ENCODE measurements at places on chromosomes 4 and X. TPM values are rescaled to one million over a fixed set of nuclear protein-coding genes. Genes with fewer than 3 reads are reported as not detected.

GRCh38 chrX:152960115-152960514 lies 33.8 kb downstream of the PNMA5 start:
- no peak overlapping the region for H3K4me3 ChIP-seq
- no peaks in the 10 kb centered on the region for H3K36me3 ChIP-seq
- no peak for DNase-seq

SYNPO2 gene
- total RNA-seq: 4.2 TPM

DNA sequence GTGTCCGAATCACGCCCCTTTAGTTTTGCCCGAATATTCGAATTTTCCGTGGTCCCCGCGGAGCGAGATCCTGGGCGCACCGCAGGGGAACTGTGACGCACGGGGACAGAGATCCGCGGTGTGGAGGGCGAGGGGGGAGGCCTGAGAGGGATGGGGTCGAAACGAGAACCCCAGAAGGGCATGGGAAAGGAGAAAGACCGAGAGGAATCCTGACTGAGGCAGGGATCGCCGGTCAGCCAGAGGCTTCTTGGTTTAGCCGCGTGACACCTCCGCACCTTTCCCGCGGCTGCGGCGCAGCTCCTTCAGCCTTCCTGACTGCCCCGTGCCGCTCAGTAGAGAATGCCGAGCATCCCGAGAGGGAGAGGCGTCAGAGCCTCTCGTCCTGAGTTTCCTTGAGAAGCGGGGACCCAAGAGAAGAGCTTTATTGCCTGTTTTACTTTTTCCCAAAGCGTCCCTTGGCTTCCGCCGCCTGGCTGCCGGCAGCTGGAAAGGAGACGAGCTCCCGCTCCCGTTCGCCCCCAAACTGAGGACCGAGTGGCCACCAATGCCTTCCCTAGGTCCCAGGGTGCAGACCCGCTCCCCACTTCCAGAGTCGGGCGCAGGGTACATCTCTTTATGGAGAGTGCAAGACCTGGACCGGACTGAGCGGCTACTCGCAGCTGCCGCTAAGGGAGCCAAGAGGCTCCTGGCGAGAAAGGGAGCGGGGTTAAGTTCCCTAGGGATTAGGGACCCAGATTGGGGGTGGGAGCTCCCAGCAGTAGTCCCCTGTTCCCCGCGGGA lies 911 bp upstream of the GPR50 start:
- no peaks in the 10 kb centered on the region for H3K4me1 ChIP-seq
- DNase-seq: no peak

- DNase-seq: no peak
- no peaks in the 10 kb centered on the region for H3K36me3 ChIP-seq
- H3K27ac ChIP-seq: no peak overlapping the region
- H3K4me1 ChIP-seq: no peaks in the 10 kb centered on the region
- no peaks in the 10 kb centered on the region for H3K27me3 ChIP-seq
Measured at GRCh38 chr4:88661739-88662138, 35.9 kb downstream of the NAP1L5 start.

GRCh38 chr4:188956566-188956965 lies 817.3 kb downstream of the TRIML1 start:
- DNase-seq: no peak
- H3K4me3 ChIP-seq: no peak overlapping the region
- H3K27ac ChIP-seq: no peak overlapping the region
- no peaks in the 10 kb centered on the region for H3K27me3 ChIP-seq
- H3K4me1 ChIP-seq: no peaks in the 10 kb centered on the region
- H3K36me3 ChIP-seq: no peaks in the 10 kb centered on the region

Measured in H1 (cell line).